ENCODE measurements at places on chromosomes 2 and 18. TPM values are rescaled to one million over a fixed set of nuclear protein-coding genes. Genes with fewer than 3 reads are reported as not detected.

DNA sequence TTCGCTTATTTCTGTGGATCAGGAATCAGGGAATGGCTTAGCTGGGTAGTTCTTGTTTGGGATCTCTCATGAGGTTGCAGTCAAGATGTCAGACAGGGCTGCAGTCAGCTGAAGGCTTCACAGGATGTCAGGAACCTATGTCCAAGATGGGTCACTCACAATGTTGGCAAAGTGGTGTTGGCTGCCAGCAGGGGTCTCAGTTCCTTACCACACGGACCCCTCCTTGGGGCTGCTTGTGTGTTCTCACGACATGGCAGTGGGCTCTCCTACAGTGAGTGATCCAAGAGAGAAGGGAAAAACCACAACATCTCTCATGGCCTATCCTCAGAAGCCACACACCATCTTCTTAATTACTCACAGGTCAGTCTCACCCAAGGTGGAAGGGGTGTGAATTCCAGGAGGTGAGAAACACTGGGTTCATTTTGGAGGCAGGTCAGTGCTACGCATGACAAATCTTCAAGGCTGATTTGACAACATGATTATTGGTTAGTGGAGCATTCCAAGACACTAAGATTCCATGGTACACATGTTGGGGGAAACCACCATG is 1.3 kb upstream of the ANTXR1 start:
- DNase-seq, result no peak

DNA sequence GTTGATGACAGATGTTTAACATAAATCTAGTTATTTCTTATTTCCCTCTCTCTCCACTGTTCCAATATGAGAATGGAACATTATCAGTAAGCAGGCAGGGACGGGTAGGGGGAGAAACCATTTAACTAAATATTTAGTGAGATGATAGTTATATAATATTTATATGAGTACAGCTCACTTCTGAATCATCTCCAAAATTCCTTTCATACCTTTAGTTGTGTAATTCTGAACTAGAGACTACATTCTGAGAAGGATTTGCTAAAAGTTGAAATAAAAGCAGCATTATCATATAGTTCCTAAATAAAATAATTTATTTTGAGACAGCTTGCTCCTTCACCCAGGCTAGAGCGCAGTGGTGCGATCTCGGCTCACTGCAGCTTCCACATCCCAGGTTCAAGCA is 41.4 kb downstream of the B4GALT6 start:
- no peak for DNase-seq

GRCh38 chr2:168934826-168935225 is 33.7 kb downstream of the G6PC2 start:
- no peak for DNase-seq

DNA sequence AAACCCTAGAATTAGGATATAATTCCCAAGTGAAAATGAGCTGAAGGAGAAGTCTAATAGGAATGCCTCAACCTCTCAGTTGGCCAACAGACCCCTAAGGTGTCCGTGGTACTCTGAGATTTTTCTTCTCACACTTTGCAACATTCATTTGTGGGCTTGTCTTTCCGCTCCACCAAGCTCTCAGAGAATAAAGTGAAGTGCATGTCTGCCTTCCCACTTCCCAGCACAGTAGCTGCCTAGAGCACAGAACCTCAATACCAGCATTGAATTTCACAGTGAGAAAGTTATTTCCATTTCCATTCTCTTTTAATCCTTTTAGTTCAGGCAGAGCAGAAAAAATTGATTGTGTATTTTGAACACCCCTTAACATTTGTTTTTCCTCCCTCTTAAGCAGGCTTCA is 451.8 kb downstream of the TGIF1 start:
- DNase-seq, result no peak

DNA sequence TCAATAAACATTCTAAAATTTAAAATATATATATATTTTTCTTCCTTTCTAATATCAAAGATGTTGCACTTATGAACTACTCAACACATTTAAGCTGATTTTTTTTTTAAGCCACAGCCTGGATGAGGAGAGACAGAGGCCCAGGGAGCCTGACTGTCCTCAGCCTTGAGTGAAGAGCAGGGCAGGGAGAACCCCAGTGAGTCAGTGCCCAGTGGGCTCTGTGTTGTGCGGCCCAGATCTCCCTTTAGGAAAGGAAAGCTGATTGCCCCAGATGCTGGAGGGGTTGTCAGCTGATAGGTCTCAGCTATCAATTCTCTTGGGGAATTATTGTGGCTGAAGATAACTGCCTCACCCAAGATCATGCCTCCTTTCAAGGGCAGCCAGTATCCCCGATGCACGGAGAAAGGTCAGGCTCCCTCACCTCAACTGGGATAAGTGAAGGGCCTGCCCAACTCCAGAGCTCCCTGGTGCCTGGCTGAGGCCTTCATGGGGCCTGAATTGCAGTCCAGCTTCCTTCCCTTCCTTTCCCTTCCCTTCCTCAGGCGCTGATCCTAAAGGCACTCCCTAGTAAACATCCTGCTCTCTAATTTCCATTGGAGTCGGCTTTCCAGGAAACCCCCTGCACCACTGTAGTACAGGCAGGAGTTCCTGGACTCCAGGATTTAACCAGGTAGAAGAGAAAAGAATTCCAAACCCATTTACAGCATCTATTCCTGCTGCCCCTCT is 106.9 kb upstream of the ATL2 start:
- DNase-seq, result no peak

- no peak for DNase-seq
These were observed 6.3 kb upstream of the EMILIN2 start for GRCh38 chr18:2840521-2840920.

DNA sequence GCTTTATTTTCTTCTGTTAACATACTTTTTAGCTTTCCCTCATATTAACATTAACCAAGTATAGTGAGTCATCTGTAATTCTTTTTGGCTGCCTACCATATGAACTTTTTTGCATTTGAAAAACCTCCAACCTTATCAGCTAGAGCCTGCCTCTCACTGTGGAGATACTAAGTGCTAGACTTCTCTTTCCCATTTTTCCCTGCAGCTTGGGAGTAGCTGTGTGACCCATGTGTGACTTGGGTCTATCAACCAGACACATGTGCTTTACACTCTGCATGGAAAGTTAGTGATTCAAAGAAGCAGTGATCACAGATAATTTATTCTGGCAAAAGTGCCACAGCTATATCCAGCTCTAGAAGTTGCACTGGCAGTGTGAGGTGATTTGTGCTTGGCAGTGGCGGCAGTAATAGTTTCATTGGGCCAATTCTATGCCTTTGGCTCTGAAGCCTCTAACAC is 36.3 kb downstream of the PREPL start:
- no peak for DNase-seq

- DNase-seq, result no peak
These were observed 4.0 kb upstream of the SPP2 start for GRCh38 chr2:234046521-234046920.

DNA sequence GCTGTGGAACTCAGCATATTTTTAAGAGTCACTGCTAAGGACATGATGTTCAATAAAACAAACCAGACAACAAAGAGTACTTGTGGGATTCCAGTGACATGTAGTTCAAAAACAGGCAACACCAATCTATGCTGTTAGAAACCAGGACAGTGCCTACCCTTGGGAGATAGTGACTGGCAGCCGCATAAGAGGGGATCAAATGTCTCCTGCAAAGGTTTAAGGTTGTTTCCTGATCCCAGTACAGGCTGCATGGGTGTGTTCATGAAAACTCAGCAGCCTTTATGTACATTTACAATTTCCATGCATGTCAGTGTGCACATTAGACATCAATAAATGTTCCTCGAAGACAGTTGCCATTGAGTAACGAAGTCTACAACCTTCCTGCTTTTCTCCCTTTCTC is 183.8 kb downstream of the PID1 start:
- no peak for DNase-seq

DNA sequence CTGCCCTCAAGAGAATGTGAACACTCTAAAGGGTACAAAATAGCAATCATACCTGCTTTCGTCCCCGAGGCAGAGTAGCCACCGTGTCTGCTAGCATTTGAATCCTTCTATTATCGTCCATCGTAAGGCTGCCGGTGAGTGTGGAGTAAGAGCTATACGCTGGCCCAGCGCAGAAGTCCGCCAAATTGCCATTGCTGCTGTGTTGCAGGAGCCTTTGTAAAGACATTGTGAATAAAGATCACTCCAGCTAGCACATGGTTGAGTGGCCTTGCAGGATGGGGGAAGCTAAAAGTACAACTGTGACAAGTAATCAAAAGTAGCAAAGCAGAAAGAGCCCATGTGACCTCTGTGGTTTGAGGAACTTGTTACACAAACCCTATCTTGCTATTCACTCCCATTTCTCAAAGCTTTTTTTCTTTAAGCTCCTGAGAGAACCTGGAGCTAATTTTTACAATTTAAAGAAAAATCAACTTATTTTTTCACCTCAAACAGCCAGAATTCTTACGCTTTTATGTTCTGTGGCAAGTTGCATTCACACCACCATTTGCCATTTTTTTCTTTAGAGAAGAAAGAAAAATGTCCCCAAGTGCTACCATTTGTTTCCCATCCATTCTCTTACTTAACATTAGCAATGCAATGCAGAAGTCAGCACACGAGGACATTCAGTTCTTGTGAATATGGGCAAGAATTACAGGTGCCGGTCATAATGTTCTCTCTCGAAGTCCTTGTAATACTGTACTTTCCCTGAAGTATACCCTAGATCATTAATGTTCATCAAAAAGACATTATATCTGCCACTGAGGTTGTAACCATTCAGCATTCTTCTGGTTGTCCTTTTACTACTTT is at the start of gene CYTIP:
Gene CYTIP (minus strand): TSS at position 295 of the 846 bp plus-strand sequence. CDS start 69 bp downstream, at position 226.
- no peak for DNase-seq

DNA sequence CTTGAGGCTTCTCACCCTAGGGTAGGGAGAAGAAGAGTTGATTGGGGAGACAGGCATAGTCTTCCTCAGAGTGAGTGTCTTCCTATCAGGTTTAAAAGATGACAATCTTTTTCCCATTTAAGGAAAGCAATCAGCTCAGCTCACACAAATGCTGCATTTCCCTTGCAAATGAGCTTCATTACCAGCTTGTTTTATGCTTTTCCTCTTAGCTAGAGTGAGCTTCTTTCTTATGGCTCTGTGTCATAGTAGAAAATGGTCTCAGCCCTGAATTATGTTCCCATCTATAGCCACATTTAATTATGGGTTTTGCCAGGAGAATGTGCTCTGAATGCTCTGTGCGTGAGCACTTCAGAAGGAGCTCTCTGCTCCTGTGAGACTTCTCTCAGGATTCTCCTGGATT is 112.8 kb upstream of the NCK2 start:
- no peak for DNase-seq

DNA sequence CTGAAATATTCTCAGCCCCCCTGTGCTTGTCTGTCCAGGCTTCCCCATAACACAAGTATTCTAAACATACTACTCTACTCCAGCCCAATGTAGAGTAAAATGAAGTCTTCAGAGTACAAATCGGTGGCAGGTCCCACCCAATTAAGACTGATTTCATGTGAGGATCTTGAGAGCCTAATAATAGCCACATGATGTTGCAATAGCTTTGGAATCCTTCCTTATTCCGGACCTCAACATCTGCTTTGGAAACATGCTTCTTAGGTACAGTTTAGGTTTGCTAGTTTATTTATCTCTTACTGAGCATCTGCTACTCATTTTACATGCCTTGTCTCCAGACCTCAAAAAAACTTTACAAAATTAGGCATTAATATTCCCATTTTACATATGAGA is 207.3 kb upstream of the RAB6C start:
- DNase-seq, result no peak

DNA sequence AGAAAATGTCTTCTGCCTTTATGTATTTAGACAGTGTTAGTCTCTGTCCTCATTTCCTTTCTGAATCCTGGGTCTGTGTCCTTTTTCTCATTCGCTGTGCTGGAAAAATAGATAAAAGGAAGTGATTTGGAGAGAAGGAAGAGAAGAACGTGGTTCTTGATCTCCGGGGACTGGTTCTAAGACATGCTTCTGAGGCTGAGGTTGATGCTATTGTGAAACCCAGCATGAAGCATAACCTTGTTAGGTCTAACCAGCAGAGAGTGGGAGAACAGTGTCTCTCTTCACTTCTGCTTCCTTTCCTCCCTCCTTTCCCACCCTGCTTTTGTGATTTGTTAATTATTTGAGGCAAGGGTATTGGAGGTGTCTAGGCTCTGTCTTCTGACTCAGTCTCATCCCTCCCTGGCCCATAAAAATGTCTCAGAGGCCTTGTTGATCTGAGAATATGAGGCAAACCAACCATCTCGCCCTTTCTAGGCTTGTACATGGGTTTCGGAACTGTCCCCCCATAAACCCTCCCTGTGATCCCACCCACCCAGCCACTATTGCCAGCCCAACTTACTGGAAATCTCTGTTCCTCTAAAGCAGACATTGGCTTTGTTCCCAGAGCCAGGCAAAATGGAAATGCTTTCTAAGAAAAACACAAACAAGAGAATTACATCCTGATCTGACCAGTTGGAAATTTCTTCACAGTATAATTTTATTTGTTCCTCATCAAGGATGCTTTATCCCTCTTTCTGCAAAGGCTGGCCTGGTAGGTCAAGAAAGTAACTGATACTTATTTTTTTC is 360.6 kb upstream of the TNP1 start:
- peak; percentile 57 for DNase-seq

DNA sequence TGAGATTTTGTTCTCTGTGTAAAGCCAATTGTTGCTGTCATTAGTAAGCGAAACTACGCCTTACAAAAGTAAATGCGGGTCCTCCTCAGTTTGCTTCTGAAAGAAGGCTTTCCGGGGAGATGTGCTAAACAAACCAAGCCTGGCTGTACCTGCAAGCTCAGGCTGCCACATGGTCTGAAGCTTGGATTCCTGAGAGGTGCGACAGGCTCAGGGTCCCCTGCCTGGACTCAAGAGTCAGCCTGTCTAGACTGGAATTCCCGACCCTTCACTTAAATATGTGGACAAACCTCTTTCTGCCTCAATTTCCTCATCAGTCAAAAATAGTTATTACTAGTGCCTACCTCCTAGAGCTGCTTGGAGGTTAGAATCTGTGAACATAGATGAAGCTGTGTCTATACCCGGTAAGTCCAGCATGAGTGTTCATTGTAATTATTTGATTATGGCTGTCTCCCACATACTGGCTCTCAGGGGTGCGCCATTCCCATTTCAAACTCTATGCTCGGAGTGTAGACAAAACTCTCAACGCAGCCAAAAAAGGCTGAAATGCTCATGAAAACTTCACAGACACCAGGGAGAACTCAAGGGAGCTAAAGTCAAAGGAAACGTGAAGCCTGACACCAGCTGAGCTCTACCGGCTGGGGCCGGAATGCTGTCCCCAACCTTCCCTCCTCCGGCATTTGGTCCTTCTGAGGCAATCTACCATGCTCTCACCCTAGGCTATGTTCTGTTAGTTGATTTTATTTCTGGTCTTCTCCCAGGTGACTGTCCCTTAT is 31.4 kb downstream of the SOWAHC start:
- DNase-seq, result no peak

Gene ZDBF2
- total RNA-seq, result 7.8 TPM

Gene CIB4
- not detected for total RNA-seq

Gene CCDC74B
- total RNA-seq, result 0.79 TPM

Gene IL36G
- total RNA-seq, result not detected

Gene SLC19A3
- total RNA-seq, result not detected

Gene HOXD10
- 4.4 TPM for total RNA-seq

Gene ANKRD30B
- under 0.01 TPM for total RNA-seq

Gene TGIF1
- total RNA-seq, result 64.7 TPM

Gene GREB1L
- 2.0 TPM for total RNA-seq

Gene ABCB11
- not detected for total RNA-seq

Gene AGXT
- total RNA-seq, result not detected

Gene OSGEPL1
- 4.6 TPM for total RNA-seq

Gene C2orf49
- 7.6 TPM for total RNA-seq

Gene GPR45
- total RNA-seq, result not detected

Gene HOXD11
- not detected for total RNA-seq

Gene GAREM2
- 0.44 TPM for total RNA-seq
